GM23248 (cell line): ENCODE measurements at places on chromosomes 1 and 21. TPM values are rescaled to one million over a fixed set of nuclear protein-coding genes. Genes with fewer than 3 reads are reported as not detected.
A peak's percentile ranks its signal among the peaks of the same experiment; 100 is the strongest.

DNA sequence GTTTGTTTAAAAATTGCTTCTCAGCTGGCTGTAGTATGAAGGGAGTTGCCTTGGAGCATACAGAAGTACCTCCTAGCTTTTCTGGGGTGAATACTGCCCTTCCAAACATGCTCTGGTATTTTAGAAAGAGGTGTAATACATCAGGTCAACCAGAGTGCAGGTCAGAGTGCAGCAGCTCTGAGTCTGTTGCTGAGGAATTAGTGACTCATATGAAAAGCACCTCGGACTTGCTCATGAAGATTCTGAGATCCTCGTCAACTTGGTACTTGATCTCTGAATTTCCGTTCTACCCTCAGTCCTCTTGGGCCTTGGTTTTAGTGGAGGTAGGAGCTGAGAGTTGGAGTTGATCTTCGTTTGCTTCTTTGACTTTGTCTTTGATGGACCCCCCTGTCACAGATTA lies 67.3 kb downstream of the NOS1AP start:
- peak; percentile 88 for DNase-seq

DNA sequence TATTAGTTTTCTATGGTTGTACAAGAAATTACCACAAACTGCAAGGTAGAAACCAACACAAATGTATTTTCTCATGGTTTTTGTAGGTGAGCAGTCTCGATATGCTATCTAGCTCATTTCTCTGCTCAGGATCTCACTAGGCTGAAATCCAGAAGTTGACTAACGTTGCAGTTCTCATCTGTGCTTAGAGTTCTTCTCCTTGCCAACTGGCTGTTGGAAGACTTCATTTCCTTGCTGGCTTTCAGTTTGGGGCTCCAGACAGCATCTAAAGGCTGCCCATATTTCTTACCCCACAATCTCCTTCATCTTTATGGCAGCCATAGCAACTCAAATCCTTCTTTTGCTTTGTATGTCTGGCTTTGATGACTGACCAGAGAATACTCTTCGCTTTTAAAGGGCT lies 362.6 kb upstream of the ADGRL4 start:
- DNase-seq, result peak; percentile 9

DNA sequence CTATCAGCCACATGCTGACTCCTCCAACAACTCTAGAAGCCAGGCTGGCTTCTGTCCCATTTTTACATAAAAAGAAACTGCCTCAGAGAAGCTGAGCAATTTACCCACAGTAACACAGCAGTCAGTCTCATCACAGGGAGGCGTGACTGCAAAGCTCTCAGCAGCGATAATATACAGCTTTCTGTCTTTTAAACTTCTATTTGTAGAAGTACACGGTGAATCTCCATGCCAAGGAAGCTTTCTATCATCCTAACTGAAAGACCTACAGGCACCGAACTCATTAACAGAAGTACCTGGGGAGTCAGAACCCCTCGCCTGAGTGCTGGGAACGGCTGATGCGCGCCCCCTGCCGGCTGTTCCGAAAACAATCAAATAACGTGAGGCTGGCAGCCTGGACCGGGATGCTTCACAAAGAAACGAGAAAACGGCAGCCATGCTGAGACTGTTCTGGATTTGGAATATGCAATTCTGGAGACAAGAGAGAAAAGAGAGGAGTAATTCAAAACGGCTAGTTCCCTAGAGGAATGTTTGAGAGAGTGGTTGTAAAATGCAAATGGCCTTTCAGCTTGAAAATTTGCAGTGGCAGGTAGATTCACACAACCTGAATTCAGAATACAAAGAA lies 43.5 kb upstream of the RAB4A start:
- DNase-seq, result peak; percentile 79

GRCh38 chr1:68173283-68173935 lies 58.9 kb downstream of the WLS start:
- DNase-seq, result peak; percentile 60

DNA sequence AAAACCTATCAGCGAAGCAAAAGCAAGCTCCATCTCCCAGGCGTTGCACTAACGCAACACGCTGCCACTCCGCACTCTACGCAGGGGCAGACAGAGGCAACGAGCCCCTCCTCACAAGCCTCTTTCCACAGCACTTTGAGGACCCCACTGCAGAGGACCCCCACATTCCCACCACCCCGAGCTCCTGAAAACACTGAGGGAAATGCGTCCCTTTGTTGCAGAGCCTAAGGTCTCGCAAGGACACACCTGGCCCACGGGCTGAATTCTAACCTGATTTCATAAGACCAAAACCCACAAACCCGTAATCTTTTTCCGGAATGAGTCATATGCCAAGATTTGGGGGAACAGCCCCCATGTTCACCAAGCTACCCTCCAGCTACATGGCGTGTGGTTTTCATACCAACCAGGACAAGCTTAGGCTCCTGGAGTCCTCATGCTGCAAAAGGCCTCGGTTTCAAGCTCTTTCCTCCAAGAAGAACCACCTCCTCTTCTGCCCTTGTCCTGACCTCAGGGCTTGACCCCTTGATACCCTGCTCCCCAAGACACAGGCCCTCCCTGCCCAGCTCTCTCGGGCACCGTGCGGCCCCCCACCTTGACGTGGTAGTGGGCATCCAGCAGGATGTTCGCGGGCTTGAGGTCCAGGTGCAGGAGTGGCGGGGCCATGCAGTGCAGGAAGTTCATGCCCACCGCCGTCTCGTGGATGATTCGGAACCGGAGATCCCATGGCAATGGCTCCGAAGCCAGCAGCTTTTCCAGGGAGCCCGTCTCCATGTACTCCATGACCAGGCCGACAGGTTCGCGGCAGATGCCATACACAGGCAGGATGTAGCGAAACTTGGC lies 10.7 kb downstream of the RIPK4 start:
- DNase-seq, result no peak

- DNase-seq, result no peak
Measured at GRCh38 chr1:117001254-117001927, at the start of gene CD101. TSS of gene CD101 (plus strand) at chr1:117001760. CDS start at chr1:117001818, 58 bp downstream.

GRCh38 chr1:230068952-230069684 lies 2.1 kb downstream of the GALNT2 start:
- DNase-seq, result peak; percentile 50

GRCh38 chr1:53697721-53698383 lies 41.1 kb downstream of the GLIS1 start:
- peak; percentile 66 for DNase-seq

- peak; percentile 93 for DNase-seq
Measured at GRCh38 chr1:36172983-36173382, 17.0 kb downstream of the MAP7D1 start.

DNA sequence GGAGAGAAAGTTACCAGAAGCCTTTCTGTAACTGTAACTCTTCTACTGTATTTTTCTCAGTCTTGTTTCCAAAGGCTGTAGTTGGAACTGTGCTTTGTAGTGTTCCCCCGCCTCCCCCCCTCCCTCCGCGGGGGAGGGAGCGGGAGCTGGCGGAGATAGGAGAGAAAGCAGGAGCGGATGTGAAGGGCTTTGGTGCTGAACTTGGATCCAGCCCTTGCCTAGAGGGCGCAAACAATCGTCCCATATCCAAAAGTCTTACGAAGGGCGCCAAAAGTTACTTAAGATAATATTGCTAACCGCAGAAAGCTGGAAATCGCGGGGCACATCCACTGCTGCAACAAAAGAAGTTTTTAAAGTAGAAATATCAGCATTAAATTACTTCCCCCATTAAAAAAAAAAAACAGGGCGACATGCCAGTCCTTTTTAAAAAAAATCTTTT lies 2.4 kb upstream of the NFIA start:
- peak; percentile 83 for DNase-seq

- DNase-seq, result no peak
Measured at GRCh38 chr1:101920577-101920976, 76.1 kb downstream of the OLFM3 start.

GRCh38 chr1:93604411-93604810 lies 77.2 kb downstream of the BCAR3 start:
- no peak for DNase-seq

- DNase-seq, result peak; percentile 84
Measured at GRCh38 chr1:170634293-170634692, 29.6 kb upstream of the PRRX1 start.

- DNase-seq, result no peak
Measured at GRCh38 chr1:170254371-170254770, 108.6 kb downstream of the NTMT2 start.

- DNase-seq, result no peak
Measured at GRCh38 chr1:7425229-7425628, 345.9 kb upstream of the VAMP3 start.

Gene ATP1B1
- total RNA-seq, result 6.9 and 9.4 TPM in 2 replicates

Gene NHLH1
- not detected in 2 replicates for total RNA-seq

Gene ILDR2
- not detected in 2 replicates for total RNA-seq

Gene LAX1
- total RNA-seq, result 0.11 TPM in 1 of 2 replicates, not detected in the other

Gene CLEC20A
- total RNA-seq, result not detected in 2 replicates

Gene TNNT2
- not detected in 2 replicates for total RNA-seq

Gene ESRRG
- not detected in 2 replicates for total RNA-seq

Gene NBPF15
- total RNA-seq, result 32.0 and 65.1 TPM in 2 replicates

Gene PYGO2
- total RNA-seq, result 13.2 and 14.9 TPM in 2 replicates
